ENCODE measurements at places on chromosomes 6 and 20. TPM values are rescaled to one million over a fixed set of nuclear protein-coding genes. Genes with fewer than 3 reads are reported as not detected.

The RBPJL gene
- not detected for polyA plus RNA-seq

The ZSCAN31 gene
- polyA plus RNA-seq = 0.56 TPM

The PEX3 gene
- polyA plus RNA-seq = 23.5 TPM

The EEF1E1 gene
- 59.3 TPM for polyA plus RNA-seq

The PERP gene
- 0.13 TPM for polyA plus RNA-seq

The BTN1A1 gene
- polyA plus RNA-seq = not detected

The TFAP2D gene
- not detected for polyA plus RNA-seq

The CDH26 gene
- polyA plus RNA-seq = not detected

The C20orf144 gene
- not detected for polyA plus RNA-seq

The HLA-G gene
- 5.5 TPM for polyA plus RNA-seq

The HNF4A gene
- not detected for polyA plus RNA-seq

The LGSN gene
- not detected for polyA plus RNA-seq

The SCUBE3 gene
- 0.18 TPM for polyA plus RNA-seq

The GSTA4 gene
- 16.1 TPM for polyA plus RNA-seq

The LIME1 gene
- polyA plus RNA-seq = 8.5 TPM

The TCP11 gene
- not detected for polyA plus RNA-seq

The SIGLEC1 gene
- not detected for polyA plus RNA-seq

The CD93 gene
- polyA plus RNA-seq = not detected

The TGM3 gene
- not detected for polyA plus RNA-seq

The HLA-DPB1 gene
- polyA plus RNA-seq = 3,023 TPM

The LST1 gene
- 40.4 TPM for polyA plus RNA-seq
